ENCODE measurements at places on chromosomes 5 and 9. TPM values are rescaled to one million over a fixed set of nuclear protein-coding genes. Genes with fewer than 3 reads are reported as not detected.

SLC34A1 gene
- not detected for total RNA-seq

WDR31 gene
- total RNA-seq, result 0.62 TPM

SPATA6L gene
- total RNA-seq, result 1.5 TPM

TTF1 gene
- 13.8 TPM for total RNA-seq

ZMAT2 gene
- total RNA-seq, result 49.4 TPM

ENTR1 gene
- 47.3 TPM for total RNA-seq

CNTRL gene
- 22.0 TPM for total RNA-seq

FAM151B gene
- total RNA-seq, result 2.0 TPM

UNC5A gene
- 0.22 TPM for total RNA-seq

RBM18 gene
- total RNA-seq, result 28.6 TPM

AHRR gene
- 3.1 TPM for total RNA-seq

CCDC152 gene
- total RNA-seq, result 2.8 TPM

DRD1 gene
- not detected for total RNA-seq

TAF11L5 gene
- total RNA-seq, result not detected

ZNF79 gene
- 10.6 TPM for total RNA-seq

FBP2 gene
- not detected for total RNA-seq

TXNDC8 gene
- total RNA-seq, result not detected

RASGRF2 gene
- total RNA-seq, result 8.2 TPM

FAM221B gene
- total RNA-seq, result not detected

PRLR gene
- not detected for total RNA-seq

MARCOL gene
- total RNA-seq, result not detected

IFNA6 gene
- total RNA-seq, result not detected

TAF1L gene
- total RNA-seq, result not detected

C9 gene
- total RNA-seq, result 0.44 TPM

IGIP gene
- 2.4 TPM for total RNA-seq

STC2 gene
- 26.9 TPM for total RNA-seq

CMYA5 gene
- total RNA-seq, result 0.09 TPM

ADAMTS12 gene
- 0.88 TPM for total RNA-seq

LHFPL2 gene
- total RNA-seq, result 26.8 TPM

ARHGEF28 gene
- 108 TPM for total RNA-seq

MLANA gene
- total RNA-seq, result not detected

NMRK1 gene
- 32.6 TPM for total RNA-seq

GLRX gene
- total RNA-seq, result 13.3 TPM

MXD3 gene
- total RNA-seq, result 30.5 TPM

REXO4 gene
- 29.5 TPM for total RNA-seq

N4BP3 gene
- 38.2 TPM for total RNA-seq

UBE2QL1 gene
- 0.15 TPM for total RNA-seq

LVRN gene
- total RNA-seq, result 0.28 TPM

SHC3 gene
- 2.0 TPM for total RNA-seq

SPATA31D4 gene
- total RNA-seq, result not detected

IL6ST gene
- total RNA-seq, result 361 TPM

ECSCR gene
- 377 TPM for total RNA-seq

GOLM1 gene
- 108 TPM for total RNA-seq

DBH gene
- total RNA-seq, result not detected

FBXO38 gene
- 52.9 TPM for total RNA-seq

GPR151 gene
- not detected for total RNA-seq

SPINK6 gene
- not detected for total RNA-seq

GRM6 gene
- total RNA-seq, result not detected

PCDHA9 gene
- total RNA-seq, result not detected

PCDHA1 gene
- not detected for total RNA-seq

ZBTB34 gene
- total RNA-seq, result 9.6 TPM

FCN1 gene
- total RNA-seq, result not detected
